ENCODE measurements at places on chromosomes 3 and 15.

DNA sequence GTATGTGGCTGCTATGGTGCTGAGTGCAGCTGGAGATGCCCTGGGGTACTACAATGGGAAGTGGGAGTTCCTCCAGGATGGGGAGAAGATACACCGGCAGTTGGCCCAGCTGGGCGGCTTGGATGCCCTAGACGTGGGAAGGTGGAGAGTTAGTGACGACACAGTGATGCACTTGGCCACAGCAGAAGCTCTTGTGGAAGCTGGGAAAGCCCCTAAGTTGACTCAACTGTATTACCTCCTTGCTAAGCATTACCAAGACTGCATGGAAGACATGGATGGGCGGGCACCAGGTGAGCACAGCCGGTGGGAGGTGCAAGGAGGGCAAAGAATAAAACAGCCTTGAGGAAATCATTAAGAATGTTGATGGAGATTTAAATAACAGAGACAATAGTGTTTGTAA lies 2.9 kb downstream of the ADPRH start:
- DNase-seq = no peak

GRCh38 chr15:63052961-63053698 lies 10.6 kb downstream of the TPM1 start:
- DNase-seq = no peak

GRCh38 chr3:76826861-76827260 lies 213.0 kb upstream of the ROBO2 start:
- DNase-seq = peak; percentile 2

DNA sequence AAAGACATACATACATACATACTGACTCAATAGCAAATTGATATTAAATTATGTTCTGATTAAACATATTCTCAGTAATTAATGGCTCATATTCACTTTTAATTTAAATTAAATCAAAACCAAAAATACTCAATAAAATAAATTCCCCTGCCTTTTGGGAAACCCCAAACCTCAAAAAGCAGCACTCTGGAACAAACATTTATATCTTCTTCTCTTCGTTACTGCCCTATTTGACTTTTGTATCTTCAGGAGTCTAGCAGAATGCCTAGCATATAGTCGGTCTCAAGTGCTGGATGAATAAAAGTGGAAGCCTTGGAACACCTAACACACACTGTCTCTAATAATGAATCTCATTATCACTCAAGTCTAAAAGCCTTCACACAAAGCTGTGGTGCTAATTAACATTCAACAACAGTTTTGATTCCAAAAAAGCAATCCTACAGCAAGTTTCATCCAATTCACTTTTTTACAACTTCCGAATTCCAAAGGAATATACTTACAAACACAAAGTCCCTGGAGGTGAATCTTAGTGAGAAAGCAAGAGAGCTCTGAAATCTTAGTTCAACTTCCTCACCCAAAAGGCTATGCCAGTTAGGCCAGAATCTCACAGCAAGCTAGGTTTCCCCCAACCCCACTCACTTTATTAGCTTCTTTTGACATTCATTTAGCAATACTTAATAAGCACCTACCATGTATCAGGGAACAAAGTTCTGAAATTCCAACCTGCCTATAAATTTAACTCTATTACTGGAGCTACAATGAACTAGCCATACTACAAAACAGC lies 35.0 kb downstream of the GSK3B start:
- DNase-seq = no peak

DNA sequence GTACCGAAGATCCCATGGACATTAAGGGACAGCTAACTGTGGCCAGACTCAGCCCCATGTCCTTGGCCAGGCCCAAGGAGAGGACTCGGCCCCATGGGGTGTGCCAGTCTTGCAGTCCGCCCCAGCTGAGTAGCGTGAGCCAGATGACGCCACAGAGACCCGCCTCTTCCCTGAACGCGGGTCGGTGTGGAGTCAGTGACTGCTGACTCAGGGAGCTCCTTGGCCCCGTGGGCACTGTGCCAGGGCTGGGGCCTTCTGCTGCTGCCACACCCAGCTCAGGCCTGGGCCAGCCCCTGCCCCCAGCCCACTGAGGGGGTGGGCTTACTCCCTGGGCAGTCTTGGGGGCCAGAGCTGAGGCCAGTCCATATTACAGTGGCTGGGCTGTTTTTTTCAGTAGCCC lies 52.8 kb downstream of the PLXNA1 start:
- no peak for DNase-seq

DNA sequence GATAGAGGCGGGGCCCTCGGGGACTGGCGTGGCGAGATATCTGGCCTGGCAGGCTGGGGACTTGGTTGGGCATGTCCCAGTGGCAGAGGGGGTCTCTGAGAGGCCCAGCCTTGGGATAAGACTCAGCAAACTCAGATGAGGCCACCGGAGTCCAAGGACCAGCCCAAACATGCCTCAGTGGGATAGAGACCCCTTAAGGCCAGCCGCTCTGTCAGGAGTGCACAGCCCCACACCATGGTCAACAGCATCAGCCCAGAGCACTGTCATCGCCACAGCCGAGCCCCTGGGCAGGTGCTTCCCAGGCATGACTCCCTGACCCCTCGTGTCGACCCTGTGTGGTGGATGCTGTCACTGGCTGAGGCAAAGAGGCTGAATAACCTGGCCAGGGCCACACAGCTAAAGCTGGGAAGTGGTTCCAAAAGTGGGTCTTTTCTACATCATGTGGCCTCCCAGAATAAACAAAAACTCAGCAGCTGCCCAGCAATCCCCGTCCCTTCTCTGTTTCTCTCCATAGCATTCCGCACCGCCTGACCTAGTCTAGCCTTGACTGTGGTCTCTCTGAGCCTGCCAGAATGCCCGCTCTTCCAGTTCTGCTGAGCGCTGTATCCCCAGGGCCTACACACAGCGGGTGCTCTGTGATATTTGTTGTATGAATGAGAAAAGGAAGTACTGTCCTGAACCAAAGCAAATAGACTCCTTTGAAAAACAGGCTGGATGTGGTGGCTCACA lies 15.1 kb downstream of the CTSH start:
- DNase-seq = no peak

- DNase-seq = no peak
Measured at GRCh38 chr3:196559826-196560225, 8.5 kb downstream of the WDR53 start.

- DNase-seq = no peak
Measured at GRCh38 chr3:171390051-171390941, 69.9 kb downstream of the TNIK start.

DNA sequence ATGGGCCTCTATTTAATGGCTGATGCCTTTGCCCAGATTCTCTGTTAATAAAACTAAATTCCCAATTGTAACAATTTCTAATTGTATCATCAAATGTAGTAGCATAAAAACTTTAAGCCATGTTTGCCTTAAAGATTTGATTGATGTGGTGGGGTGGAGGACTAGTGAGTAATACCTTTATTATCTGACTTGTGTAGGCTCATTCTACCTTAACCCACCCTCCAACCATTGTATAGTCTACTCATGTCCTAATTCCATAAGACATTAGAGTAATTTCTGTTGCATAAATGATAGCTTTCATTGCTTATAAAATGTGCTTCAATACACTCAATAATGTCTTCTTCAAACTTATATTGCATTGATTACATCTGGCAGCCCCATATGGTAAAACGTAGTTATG lies 25.8 kb downstream of the SERPINI1 start:
- no peak for DNase-seq

- no peak for DNase-seq
Measured at GRCh38 chr3:74210739-74211138, 403.7 kb downstream of the CNTN3 start.

DNA sequence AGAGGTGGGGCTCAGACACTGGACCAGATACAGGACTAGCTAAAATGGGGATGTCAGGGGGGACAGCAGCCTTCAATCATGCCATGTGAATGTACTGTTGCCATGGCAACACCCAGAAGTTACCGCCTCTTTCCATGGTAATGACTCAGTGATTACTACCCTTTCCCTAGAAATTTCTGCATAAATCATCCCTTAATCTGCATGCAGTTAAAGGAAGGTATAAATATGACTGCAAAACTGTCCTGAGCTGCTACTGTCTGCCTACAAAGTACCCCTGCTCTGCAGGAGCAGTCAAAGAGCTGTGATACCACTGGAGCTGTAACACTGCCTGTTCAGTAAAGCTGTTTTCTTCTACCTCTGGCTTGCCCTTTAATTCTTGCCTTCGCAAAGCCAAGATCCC lies 168.2 kb downstream of the PEAK1 start:
- no peak for DNase-seq

- no peak for DNase-seq
Measured at GRCh38 chr3:514192-514591, 317.6 kb downstream of the CHL1 start.

GRCh38 chr3:129259612-129260477 lies 10.4 kb downstream of the COPG1 start:
- no peak for DNase-seq

DNA sequence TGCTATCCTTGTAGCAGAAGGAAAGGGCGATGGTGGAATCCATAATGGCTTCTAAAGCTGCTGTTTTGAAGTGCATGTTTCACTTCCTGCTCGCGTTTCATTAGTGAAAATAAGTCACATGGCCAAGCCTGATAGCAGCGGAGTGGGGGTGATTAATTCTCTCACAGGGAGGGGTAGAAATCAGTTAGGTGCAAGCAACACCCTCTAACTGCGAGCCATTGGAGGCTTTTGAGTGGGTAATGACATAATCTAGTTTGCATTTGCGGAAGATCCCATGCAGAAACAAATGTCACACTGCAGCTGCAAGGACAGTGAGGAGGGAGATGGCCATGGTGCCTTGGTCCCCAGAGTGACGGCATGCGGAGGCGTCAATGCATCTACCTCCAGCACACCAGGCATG lies 41.1 kb downstream of the CACNA2D3 start:
- no peak for DNase-seq

- DNase-seq = no peak
Measured at GRCh38 chr3:68032209-68032608, 377.8 kb upstream of the SUCLG2 start.

GRCh38 chr3:10655105-10655504 lies 149.7 kb upstream of the ATP2B2 start:
- no peak for DNase-seq

DNA sequence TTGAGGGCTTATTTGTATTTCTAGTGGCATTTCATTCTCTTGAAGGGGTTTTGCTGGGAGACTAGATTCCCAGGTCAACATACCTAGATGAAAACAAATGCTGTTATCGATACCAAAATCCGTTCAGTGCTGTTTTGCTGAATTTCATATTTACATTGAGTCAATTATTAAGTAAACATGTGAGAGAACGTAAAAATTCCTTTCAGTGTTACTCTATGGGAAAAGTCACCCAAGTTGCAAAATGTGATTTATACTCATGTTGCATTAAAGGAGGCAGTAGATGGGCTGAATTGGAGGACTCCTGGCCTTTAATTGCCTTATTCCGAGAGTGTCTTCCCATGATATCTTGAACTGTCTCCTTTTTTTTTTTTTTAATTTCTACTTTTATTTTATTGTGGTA lies 1011.3 kb upstream of the NR2F2 start:
- DNase-seq = no peak

GRCh38 chr15:43776718-43777266 lies at the start of gene ELL3:
ELL3 (minus strand) TSS chr15:43776966; CDS start chr15:43776901, 65 bp downstream.
- no peak for DNase-seq

DNA sequence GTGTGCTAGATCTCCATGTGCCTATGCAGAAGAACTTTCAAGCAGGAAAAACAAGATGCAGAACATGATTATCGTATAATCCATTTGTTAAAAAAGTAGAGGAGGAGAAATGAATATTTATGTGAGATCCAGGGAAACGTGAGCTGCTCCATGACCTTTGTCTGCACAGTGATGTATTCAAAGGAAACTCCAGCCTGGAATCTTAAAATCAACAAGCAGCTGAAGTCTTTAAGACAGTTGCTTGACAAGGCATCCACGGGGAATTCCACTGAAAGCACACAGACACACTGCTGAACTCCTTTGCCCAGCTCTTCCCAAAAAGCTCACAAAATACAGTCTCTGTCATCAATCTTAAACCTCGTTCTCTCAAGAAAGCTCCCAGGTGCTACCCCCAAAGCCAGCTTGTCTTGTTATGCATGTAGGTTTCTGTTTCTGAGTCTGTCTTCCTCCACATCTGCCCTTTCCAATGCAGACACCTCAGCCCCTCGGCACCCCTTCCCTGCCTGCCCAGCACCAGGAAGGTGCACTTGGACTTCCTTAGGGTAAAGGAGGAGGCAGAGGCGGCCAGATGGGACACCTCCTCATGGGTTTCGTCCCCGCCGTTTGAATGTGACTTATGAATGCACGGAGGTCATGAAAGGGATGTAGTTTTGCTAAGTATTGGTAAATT lies 28.7 kb downstream of the LRRK1 start:
- no peak for DNase-seq

- no peak for DNase-seq
Measured at GRCh38 chr15:32885713-32886112, 167.9 kb downstream of the GREM1 start.

GRCh38 chr15:86432861-86433260 lies 353.2 kb downstream of the AGBL1 start:
- no peak for DNase-seq

DNA sequence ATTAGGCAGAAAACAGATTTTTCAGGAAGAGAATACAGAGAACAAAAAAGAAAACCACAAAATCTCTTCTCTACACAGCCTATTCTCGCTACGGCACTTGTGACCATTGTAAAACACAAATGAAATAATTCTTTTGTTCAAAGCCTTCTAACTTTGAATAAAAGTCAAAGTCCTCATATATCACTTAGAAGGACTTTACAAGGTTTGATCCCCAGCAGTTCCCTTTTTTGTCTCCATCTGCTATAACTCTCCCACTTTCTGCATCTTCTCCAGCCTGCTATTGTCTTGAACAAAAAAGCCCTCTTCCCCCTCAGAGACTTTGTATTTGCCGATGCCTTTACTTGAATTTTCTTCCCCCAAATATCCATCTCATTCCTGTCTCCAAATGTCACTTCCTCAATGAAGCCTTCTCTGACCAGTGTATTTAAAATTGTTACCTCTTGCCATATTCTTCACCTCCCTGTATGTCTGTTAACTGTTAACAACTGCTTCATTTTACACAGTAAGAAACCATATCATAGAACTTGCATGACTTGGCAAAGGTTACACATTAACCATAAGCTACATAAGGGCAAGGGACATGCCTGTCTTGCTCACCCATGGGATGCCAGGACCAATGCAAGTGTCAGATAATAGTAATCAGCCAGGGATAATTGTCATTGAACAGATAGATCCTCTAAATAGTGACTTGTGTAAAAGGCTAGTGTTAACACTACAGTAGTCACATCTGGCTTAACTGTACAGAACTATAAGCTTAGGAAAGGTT lies 122.4 kb downstream of the CBLB start:
- no peak for DNase-seq

DNA sequence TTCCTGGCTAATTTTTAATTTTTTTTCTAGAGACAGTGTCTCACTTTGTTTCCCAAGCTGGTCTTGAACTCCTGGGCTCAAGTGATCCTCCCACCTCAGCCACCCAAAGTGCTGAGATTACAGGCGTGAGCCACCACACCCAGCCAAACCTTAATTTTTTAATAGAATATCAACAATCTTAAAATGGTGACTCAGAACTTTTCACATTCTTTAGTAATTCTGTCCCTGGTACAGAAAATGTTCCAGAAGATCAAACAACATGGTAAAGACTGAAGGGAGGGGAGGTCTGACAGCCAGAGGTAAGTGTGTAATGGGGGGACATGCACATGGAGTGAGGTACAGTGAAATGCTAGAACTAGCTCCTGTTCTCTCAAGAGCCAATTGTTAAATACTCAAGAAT lies 38.2 kb downstream of the DNAH12 start:
- DNase-seq = no peak

GRCh38 chr3:34065901-34066300 lies 267.5 kb downstream of the PDCD6IP start:
- DNase-seq = no peak

All from hindlimb muscle (tissue), 1 donor.